HFFc6 (cell line): ENCODE measurements at places on chromosomes 1 and 21. TPM values are rescaled to one million over a fixed set of nuclear protein-coding genes. Genes with fewer than 3 reads are reported as not detected.

GRCh38 chr1:113405573-113405972, 15.3 kb downstream of the MAGI3 start:
- DNase-seq = no peak

- DNase-seq = no peak
Observed at GRCh38 chr1:161242313-161242712, 4.3 kb upstream of the NR1I3 start.

GRCh38 chr1:219177363-219177762, 3.7 kb downstream of the LYPLAL1 start:
- DNase-seq = no peak

DNA sequence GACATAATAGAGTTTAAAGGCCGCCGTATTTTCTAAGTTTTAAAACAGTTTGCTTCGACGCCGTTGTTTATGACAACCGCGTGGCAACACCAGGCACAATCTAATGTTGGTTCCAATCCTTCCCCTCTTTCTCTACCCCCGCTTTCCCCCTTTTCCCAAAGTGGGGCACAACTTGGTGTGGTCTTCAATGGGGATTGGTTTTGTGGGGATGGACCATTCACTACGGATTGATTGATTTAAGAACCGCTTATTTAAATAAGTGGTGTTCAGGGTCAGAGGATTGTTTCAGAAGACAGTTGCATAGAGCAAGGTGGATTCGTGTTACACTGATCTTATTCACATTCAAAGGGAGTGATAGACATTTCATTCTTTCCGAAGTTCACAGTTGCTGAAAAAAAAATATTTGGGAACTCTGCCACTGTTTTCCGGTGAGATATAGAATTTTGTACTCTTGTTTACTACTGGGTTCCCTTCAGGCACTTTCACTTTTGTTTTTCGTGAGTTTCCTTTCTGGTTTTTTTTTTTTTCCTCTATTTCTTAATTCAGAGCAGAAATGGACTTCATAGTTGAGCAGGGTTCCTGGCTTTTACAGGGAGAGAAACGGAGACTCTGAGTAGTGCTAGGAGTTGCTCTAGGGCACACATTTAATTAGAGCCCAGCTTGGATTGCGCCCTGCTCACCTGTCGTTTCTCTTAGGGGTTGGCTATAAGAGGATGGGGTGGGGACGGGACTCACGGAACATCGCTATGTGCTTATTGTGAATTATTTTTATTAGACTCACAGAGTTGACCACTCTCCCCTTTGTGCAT, 79.6 kb upstream of the AK4 start:
- no peak for DNase-seq

DNA sequence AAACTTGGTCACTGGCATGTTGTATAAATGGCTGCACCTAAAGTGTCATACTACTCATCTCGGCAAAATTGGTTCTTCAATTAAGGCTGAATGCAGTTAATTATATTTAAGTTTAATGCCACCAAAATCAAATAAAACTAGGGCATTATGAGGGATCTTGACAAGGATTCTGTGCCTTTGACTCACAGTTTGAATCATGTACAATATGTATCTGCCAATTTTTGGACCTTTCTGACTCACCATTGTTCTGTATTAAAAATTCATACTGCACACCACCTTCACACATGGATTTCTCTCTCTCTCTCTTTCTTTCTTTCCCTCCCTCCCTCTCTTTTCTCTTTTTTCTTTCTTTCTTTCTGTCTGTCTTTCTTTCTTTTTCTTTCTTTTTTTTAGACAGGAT, 14.1 kb upstream of the STXBP3 start:
- no peak for DNase-seq

DNA sequence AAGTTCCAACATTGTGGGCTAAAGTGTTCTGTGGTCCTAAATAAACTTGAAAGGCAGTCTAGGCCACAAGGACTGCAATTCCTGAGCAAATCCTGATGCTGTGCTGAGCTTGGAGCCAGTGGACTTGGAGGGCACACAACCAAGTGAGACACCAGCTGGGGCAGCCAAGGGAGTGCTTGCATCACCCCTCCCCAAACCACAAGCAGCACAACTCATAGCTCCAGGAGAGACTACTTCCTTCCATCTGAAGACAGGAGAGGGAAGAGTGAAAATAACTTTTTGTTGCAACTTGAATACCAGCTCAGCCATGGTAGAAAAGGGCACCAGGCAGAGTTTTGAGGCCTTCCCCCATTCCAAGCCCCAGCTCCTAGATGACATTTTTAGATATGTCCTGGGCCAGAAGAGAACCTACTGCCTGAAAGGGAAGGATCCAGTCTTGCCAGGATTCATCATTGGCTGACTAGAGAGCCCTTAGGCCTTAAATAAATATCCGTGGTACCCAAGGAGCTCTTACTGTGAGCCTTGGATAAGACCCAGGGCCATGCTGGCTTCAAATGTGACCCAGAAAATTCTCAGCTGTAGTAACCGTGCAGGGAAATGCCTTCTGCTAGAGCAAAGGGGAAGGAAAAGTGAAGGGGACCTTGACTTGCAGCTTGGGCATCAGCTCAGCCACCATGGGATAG, 35.4 kb upstream of the LRRC8B start:
- DNase-seq = no peak

LAD1 gene
- not detected in 3 replicates for total RNA-seq

GRCh38 chr21:43191521-43191920, 22.7 kb downstream of the CRYAA start:
- no peak for DNase-seq

ZNF648 gene
- not detected in 3 replicates for total RNA-seq

KCTD3 gene
- total RNA-seq = 24.2 to 28.1 TPM (median 27.4 TPM) in 3 replicates

DNA sequence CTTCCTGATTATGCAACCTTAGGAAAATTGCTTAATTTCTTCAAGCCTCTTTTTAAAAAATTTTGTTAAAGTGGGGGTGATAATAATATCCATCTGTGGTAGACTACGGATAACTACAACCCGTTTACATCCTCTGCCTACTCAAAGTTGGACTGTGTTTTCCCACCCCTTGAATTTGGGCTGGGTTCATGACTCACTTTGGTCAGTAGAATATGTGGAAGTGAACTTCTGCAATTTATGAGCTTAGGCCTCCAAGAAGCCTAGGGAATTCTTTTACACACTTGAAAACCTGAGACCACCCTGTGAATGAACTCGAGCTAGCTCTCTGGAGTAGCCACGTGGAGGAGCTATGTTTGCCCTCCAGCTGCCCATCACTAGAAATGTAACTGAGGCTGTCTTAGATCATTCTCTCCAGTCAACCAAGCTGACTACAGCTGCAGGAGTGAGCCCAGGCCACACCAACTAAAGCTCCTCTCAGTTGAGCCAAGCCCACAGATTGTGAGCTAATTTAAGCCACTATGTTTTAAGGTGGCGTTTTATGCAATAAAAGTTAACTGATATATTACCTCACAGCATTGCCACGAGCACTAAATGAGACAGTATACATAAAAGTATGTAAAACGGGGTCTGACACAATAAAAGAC, 29.6 kb upstream of the CACHD1 start:
- no peak for DNase-seq

GRCh38 chr1:95548211-95548610, 314.2 kb downstream of the RWDD3 start:
- no peak for DNase-seq

CD5L gene
- total RNA-seq = not detected in 3 replicates

DNA sequence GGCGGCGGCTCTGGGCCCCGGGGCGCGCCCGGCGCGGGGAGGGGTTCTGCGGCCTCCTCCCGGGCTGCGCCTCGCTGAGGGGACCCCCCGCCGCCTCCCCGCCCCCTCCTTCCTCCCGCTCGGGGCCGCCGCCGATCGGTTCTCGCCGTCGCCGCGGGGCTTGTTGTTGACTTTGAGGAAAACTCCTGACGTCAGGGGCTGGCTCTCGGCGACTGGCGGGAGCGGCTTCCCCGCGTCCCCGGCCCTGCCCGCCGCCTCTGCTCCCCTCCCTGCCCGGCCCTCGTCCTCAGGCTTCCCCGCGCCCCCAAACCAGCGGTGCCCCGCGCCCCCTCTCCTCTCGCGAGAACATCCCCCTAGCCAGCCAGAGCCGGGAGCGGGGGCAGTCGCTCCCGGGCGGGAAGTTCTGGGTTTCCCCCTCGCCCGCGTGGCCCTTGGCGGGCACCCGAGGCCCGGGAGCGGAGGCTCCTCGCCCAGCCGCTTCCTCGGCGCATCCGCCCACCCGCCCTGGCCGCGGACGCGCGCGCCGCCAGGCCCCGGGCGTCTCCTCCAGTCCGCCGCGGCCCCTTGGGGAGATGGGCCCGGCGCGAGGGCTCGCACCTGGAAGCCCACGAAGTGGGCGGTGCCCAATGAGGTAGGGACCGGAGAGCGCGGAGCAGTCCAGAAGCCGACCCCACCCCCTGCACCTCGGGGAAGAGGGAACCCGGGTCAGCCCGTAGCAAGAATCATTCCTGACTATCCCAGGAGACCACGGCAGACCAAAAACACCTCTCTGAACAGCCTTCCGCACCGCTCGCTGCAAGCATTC, 611 bp upstream of the AKT3 start:
- DNase-seq = peak; percentile 63

- no peak for DNase-seq
Observed at GRCh38 chr21:42850866-42851391, 28.4 kb downstream of the WDR4 start.
